ENCODE measurements at places on chromosomes 3 and 15.

DNA sequence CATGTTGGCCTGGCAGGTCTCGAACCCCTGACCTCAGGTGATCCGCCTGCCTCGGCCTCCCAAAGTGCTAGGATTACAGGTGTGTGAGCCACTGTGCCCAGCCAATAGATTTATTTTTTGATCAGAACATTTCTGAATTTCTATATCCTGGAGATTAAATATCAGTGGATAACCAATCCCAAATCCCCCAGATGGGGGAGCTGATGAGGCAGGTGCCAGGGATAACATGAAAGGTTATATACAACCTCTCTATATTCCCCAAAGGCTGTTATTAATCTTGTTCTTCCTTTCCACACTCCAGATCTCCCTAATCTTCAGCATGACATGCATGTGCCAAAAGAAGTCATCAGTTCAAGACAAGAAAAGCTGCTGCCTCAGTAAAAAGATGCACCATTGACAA is 112.3 kb downstream of the WDR76 start:
- H3K27me3 ChIP-seq = no peaks in the 10 kb centered on the region
- peaks cover 1% of the 10 kb centered on the region for H3K4me1 ChIP-seq
- DNase-seq = no peak
- no peaks in the 10 kb centered on the region for H3K36me3 ChIP-seq

DNA sequence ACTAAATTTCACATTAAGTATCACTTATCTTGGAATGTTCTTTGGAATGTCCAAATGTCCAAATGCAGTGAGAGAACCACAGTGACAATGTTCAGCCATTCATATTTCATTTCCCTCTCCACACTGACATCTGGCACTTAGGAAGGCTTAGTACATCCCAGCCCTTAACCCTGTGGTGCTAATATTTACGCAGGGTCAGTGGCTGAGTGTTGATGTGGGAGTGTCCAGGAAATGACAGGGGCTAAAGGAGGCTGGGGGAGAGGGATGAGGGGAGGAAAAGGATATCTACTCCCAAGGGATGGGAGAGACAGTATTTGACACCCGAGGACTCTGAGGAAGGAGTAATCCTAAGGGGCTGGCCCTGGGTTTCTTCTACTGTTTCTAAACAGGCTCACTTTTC is 14.1 kb upstream of the CCR4 start:
- no peaks in the 10 kb centered on the region for H3K27me3 ChIP-seq
- no peak for DNase-seq
- H3K4me1 ChIP-seq = no peaks in the 10 kb centered on the region
- no peak overlapping the region for H3K4me3 ChIP-seq

- H3K27me3 ChIP-seq = no peaks in the 10 kb centered on the region
- no peak overlapping the region for H3K27ac ChIP-seq
- no peak overlapping the region for H3K4me3 ChIP-seq
- no peak for DNase-seq
These were observed 329.5 kb downstream of the GABRB3 start for GRCh38 chr15:26443321-26443720.

GRCh38 chr3:134054231-134054630 is 24.5 kb upstream of the SLCO2A1 start:
- no peak overlapping the region for H3K27ac ChIP-seq
- no peaks in the 10 kb centered on the region for H3K4me1 ChIP-seq
- H3K27me3 ChIP-seq = no peaks in the 10 kb centered on the region
- no peak for DNase-seq
- no peak overlapping the region for H3K4me3 ChIP-seq

DNA sequence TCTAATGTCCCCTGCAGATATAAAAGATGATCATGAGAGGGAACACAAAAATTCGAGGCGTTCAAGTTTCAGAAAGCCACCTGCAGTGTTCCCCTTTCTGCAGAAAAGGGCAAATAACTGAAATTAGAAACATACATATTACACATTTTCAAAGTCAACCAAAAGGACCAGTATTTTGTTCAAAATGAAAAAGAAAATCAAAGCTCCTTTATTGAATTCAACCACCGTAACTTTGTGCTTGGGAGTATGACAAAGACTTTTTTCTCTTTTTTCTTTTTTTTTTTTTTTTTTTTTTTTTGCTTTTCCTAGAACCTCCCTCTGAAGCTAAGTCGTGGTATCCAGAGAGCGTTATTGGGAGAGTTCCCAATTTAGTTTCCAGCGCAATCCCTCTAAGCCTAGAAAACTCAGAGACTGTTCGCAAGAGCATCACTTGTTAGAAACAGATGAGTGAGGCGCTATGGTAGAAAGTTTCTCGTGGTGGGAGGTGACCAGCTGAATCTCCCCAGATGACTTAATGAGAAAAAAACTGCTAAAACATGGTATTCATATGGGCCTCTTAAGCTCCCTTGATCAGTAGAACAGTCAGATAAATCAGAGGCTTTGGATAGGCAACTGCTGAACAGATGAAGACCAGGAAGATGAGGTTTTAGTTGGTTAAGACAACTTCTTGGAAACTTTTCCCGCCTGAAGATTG is 77.4 kb downstream of the MB21D2 start:
- DNase-seq = no peak
- H3K4me3 ChIP-seq = no peak overlapping the region
- no peaks in the 10 kb centered on the region for H3K36me3 ChIP-seq
- peaks cover 16% of the 10 kb centered on the region for H3K4me1 ChIP-seq
- no peaks in the 10 kb centered on the region for H3K27me3 ChIP-seq

DNA sequence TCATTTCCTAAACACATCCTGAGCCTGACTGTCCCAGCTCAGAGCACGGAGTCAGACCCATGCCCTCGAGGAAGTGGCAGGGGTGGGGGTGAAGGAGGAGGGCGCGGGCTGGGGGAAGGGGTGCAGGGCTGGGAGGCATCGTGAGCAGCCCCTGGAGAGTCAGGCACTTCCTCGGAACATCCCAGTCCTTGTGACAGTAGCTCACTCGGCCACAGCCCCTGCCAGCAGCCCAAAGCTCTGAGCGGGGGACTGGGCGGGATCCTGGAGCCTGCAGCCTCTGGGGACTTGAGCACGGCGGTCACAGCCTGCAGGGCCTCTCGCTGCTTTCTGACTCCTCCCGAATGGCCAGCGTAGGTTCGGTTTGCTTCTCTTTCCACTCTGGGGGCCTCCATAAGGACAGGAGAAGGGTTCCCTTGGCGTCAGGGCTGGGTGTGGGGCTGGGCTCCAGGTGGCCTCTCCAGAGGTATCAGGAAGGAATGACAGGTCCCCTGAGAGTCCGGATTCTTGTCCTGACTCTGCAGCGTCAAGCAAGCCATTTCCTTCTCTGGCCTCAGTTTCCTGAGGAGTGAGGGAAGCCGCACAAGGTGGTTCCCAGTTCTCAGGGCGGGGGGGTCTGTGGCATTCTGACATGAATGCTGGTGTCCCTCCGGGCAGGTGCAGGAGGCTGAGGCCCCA is 20.9 kb downstream of the PSTPIP1 start:
- peaks cover 5% of the 10 kb centered on the region for H3K4me1 ChIP-seq
- H3K27ac ChIP-seq = no peak overlapping the region

DNA sequence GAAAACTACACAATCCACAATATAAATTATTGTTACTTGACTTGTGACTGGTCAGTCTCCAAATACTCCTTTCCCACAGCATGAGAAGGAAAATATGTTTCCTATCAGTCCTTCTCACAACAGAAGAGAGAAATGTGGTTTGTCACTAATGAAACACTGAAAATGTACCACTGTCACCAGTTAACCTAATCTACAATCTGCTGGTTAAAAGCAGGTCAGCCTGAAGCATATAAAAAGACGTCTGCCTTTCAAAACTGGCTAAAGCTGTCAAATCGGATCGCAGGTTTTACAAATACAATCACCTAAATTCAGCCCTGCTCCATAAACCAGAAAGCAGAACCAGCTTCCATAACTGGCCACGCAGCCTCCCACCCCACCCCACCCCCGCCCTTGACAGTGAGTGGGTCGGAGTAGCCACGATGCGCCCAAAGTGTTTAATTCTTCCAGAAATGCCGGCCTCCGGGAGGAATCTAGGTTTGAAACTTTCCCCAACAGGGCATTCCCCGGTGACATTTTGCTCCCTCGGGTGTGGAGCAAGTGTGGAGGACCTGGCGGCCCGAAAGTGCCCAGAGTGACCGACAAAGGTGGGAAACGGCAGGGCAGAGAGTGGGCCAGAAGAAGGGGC is 682 bp downstream of the ETFA start:
- DNase-seq = no peak
- no peaks in the 10 kb centered on the region for H3K27me3 ChIP-seq
- H3K4me1 ChIP-seq = peaks cover 25% of the 10 kb centered on the region
- H3K27ac ChIP-seq = peak overlapping the region; percentile 85

GRCh38 chr3:61008998-61009380 is 242.3 kb downstream of the FHIT start:
- no peak overlapping the region for H3K4me3 ChIP-seq
- no peaks in the 10 kb centered on the region for H3K36me3 ChIP-seq
- no peaks in the 10 kb centered on the region for H3K27me3 ChIP-seq

DNA sequence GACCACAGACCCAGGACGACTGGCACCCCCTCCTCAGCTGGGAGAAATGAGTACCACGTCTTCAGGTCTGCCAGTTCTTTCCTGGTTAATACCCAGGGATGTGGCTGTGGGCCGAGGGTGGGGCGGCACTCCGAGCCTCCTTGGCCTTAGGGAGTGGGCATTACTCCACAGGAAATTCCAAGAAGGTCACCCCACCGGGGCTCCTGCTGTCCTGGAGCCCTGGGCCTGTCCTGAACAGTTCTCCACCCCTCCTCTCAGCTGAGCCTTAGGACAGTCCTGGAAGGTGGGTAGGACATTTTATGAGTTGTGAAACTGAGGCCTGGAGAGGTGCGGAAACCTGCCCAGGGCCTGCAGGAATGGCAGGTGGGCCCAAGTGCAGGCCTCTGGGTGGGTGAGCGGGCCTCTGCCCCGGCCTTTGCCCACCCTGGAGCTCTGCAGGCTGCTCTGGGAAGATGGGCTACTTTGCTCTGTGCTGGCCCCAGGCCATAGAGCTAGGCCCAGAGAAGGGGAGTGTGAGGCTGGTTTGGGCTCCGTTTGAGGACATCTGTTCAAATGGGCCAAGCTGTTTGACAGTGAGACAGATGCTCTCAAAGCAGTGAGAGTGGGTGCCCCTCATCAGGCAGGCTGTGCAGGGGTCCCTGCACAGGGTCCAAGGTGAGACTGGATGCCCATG is 103.1 kb downstream of the TMEM266 start:
- no peak for DNase-seq
- H3K4me1 ChIP-seq = peaks cover 55% of the 10 kb centered on the region
- no peaks in the 10 kb centered on the region for H3K27me3 ChIP-seq
- peak overlapping the region; percentile 58 for H3K27ac ChIP-seq

Data from vagina (tissue), 2 donors.